Suppressor macrophage (primary cell): ENCODE measurements at places on chromosomes 12 and 14.
A peak's percentile ranks its signal among the peaks of the same experiment; 100 is the strongest.

DNA sequence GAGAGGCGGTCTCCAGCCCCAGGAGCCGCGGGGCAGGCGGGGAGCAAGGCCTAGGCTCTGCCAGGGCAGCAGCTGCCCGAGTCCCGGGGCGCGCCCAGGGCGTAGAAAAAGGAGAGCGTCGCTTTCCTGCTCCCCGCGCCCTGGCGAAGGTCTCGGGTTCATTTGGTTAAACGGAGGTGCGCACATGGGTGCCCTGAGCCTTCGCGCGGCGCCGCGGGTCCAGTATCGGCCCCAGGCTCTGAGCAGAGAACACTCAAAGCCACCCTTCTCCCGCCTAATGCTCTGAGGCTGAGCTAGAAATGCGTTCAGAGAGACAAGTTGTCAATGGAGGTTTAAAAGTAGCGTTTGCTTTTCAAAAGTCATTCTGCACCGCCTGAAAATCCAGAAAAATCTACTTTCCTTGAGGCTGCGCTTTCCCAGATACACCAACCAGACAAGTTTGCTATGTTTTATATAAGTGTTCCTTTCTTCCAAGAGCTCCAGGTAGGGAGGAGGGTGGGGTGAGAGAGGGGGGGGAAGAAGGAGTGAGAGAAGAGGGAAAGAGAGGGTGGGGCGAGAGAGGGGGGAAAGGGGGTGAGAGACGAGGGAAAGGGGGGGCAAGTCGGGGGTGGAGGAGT is 1.5 kb downstream of the TMEM132C start:
- DNase-seq = no peak

- DNase-seq = no peak
These were observed 770.0 kb downstream of the FLRT2 start for GRCh38 chr14:86299994-86300393.

- DNase-seq = peak; percentile 44
These were observed 22.3 kb downstream of the HDAC7 start for GRCh38 chr12:47797441-47797840.

DNA sequence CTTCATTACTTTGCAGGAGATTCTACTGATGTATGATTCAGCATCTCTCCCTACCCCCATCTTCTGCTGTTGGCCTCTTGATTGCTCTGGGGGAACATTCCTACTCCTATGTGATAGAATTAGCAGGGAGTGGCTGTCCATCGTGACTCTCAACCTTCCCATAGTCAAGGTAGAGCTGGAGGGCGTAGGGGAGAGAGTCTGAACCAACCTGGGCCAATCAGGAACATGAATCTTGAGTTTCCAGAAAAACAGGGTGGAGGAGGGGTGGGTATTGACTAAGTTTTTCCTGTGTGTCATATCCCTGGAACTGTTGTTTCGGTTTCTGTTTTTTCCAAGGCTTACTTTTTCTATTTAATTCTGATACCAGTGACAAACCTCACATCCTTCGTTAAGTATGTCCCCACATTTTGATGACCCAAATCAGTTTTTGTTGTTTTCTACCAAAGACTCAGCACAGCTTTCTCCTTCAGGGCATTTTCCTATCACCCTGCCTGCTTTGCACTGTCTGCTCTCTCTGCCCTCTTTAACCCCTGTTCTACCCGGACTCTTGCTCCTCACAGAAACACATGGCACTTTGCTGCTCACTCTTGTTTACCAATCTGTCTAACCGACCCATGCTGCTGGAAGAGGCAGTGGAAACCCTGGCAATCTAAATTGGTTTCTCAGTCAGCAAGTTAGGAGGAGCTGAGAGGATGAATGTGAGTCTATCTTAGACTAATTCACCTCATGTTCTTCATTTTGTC is 1428.3 kb downstream of the AACS start:
- no peak for DNase-seq

DNA sequence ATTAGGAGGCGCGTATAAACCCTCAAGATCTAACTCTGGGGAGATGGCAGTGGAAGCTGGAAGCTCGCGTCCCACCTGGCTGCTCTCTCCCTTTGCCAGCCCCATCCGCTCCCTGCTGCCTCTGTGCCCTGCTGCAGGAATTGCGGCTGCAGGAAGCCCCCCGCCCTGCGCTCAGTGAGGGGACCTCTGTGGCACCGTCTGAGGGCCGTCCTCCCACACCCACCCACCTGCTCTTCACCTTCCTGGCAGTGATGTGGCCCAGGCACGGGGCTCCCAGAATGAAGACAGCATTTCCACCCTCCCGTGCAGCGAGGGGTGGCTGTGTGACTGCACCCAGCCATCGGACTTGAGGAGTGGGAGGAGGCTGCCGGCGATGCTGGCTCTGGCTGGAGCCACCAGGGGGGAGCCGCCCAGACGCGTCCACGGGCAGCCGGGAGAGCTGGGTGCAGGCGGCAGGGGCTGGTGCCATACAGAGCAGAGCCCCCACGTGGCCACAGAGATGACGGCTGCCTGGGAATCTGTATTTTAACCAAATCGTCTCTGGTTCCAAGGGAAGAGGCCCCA is 28.3 kb upstream of the GALNT9 start:
- DNase-seq = no peak

GRCh38 chr14:31529053-31529452 is 32.2 kb upstream of the NUBPL start:
- DNase-seq = no peak

- no peak for DNase-seq
These were observed 8.1 kb downstream of the TXNRD1 start for GRCh38 chr12:104223712-104224111.

DNA sequence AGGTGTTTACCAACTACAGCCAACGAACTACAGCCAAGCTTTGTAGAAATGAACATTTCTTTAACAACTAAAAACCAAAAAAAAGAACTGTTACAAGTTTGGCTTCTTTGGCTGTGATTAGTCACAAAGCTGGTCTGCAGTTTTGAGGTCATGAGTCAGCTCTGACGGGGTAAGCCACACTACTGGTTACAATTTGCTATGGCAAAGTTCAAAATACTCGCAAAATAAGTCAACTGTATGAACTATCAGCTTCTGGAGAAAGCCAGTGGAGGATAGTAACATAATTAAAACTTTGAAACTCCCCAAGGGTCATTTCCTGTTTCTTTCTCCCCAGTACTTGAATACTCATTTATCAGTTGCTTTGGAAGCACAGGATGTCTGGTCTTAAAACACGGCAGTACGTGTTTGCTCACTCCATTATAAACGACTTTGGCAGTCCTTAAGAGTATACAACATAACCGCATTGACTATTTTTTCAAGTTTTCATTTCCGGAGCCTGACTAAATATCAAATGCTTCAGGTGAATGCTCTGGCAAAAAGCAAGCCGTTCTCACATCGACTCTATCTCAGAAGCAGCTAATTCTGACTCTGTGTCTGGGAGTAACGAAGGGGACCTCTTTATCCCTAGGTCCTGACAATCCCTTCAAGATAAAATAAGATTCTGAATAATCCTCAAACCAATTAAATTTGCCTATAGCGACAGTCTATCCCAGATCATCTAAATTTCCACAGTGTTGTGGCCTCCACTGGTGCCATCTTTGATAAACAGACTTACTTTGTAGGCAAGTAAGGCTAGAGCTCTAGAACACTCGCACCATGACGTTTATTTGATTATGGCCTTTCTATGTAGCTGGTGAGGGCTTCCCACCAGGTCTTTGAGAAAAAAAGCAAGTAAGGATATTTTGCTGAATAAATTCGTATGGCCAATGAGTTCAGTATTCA is 10.6 kb downstream of the PHLDA1 start:
- peak; percentile 74 for DNase-seq

DNA sequence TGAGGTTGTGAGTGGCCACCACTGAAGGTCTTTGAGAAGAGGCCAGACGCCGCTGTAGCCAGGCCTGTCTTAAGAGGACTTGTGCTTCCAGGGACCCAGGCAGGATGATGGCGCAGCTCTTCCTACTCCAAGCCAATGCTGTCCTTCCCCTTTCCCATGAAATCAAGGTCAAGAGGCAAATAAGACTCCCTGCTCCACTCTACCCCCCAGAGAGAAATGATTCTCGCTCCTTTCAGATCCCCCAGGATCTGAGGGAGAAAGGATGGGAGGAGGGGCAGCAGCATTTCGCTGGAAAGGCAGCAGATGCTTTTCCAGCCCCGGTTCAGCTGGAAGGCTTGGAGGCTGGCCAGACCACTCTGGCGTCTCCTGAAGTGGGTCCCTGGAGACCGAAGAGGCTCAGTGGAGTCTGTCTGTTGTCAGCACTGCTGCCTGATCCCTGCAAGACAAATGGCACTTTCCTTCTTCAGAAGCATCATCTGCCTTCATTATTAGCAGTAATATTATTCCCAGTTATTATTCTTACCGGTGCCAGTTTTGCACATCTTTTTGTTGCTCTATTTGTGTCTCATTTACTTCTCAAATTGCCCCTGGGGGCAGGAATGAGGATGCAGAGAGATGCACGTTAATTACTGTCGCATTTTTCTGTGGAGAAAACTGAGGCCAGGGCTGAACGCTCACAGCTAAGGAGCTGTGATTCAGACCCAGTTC is 51.4 kb downstream of the C14orf132 start:
- DNase-seq = no peak

DNA sequence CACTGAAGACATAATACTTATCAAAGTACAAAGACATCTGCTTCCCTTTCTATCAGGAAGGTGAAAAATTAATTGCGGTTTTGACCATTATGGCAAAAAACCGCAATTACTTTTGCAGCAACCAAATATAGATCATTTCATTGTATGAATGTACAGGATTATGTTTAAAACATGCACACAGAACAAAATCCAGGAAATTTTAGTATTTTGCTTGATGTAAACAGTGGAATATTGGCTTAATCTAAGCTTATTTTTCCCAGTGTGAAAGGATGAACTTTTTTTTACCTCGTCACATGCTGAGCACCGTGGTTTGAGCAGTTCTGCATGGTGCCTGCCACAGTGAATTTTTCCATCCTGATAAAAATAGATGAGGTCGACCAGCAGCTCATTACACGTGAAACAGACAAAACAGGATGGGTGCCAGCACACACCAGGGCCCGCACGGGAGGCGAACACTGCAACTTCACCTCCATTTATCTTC is 121.2 kb downstream of the PRICKLE1 start:
- no peak for DNase-seq

GRCh38 chr14:71856199-71856919 is 75.9 kb upstream of the RGS6 start:
- DNase-seq = peak; percentile 11

DNA sequence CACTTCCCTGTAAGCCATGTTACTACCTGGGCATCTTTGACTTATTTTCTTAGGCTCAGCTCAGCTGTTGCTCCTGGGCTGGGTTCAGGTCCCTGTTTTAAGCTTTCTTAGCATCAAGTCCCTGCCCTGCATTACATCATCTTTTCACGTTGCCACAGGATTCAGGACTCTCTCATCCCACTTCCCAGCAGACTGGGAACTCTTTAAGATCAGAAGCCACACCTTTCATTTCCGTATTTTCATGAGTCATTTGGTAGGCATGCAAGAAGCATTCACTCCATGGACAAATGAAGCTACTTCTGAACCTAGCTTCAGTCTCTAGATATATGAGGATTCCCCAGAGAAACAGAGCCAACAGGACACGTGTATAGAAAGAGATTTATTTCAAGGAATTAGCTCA is 726.8 kb downstream of the VRK1 start:
- no peak for DNase-seq

DNA sequence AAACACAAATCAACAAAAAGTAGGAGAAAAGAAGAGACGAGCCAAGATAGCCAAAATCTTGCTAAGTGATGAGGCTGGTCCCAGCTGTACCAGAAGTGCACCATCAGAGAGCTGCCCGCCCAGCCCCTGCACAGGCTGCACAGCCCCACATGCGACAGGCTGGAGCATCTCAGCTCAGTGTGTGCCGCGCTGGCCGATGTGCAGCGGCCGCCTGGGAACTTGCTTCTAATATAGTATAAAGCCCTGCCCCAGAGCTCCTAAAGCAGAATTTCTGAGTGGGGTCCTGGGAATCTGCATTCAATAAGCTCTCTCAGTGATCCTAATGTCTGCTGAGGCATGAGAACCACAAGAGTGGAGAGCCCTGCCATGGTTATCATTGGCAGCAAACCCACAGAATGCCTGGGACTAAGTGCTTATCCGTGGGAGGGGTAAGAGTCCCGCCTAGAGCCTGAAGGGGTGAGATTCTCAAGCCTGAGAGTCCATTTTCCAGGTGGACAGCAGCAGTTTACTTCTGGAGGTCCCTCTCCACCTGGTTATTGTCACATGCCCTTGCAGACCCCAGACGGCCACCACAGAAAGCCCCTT is 171.6 kb downstream of the DPF3 start:
- no peak for DNase-seq

- no peak for DNase-seq
These were observed 11.8 kb upstream of the ENDOU start for GRCh38 chr12:47736877-47737676.

DNA sequence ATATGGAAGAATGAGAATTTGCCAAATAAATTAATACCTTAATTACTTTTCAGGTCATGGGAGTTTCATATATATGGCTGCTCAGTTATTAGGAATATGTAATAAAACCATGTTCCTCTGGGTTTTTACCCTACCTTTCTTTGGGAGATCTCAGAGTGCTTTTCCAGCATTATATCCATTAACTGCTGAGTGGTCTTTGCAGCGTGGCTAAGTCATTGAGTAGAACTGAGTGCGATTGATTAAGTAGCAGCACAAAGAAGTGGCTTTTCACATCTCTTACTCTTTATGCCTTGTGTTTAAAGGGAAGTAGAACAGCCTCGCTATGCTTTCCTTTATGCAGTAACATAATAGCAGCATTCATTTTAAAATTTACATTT is 340.1 kb downstream of the SNAPC1 start:
- no peak for DNase-seq

- no peak for DNase-seq
These were observed 13.2 kb upstream of the OVCH1 start for GRCh38 chr12:29510591-29511185.

GRCh38 chr14:73775339-73776193 is 61.4 kb upstream of the PNMA1 start:
- DNase-seq = no peak

DNA sequence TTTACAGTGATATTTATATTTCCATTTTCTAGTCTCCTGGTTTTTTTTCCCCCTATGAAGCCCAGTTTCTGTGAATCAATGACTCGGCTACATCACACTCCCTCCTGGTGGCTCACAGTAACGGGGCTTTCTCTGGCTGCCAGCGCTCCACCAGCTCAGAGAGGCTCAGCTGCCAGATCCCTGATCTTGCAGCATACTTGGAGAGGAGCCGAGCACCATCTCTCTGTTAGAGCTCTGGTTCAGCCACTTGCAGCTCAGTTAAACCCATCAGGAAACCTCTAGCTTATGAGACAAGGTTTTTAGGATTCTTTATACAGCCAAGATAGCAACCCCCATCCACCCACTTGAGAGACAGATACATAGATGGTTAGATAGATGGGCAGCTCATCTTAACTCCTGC is 74.6 kb downstream of the CIT start:
- DNase-seq = no peak

GRCh38 chr12:100553936-100554335 is 19.5 kb upstream of the GAS2L3 start:
- DNase-seq = peak; percentile 6

- no peak for DNase-seq
These were observed 35.3 kb upstream of the PPP1R13B start for GRCh38 chr14:103882503-103883262.

- DNase-seq = no peak
These were observed 23.8 kb upstream of the STRAP start for GRCh38 chr12:15858353-15858752.
